ENCODE measurements at places on chromosomes 4 and X.

GRCh38 chr4:187090401-187090800, 366.7 kb upstream of the FAT1 start:
- DNase-seq: no peak

- no peak for DNase-seq
Observed at GRCh38 chr4:77927991-77928925, 65.6 kb downstream of the MRPL1 start.

DNA sequence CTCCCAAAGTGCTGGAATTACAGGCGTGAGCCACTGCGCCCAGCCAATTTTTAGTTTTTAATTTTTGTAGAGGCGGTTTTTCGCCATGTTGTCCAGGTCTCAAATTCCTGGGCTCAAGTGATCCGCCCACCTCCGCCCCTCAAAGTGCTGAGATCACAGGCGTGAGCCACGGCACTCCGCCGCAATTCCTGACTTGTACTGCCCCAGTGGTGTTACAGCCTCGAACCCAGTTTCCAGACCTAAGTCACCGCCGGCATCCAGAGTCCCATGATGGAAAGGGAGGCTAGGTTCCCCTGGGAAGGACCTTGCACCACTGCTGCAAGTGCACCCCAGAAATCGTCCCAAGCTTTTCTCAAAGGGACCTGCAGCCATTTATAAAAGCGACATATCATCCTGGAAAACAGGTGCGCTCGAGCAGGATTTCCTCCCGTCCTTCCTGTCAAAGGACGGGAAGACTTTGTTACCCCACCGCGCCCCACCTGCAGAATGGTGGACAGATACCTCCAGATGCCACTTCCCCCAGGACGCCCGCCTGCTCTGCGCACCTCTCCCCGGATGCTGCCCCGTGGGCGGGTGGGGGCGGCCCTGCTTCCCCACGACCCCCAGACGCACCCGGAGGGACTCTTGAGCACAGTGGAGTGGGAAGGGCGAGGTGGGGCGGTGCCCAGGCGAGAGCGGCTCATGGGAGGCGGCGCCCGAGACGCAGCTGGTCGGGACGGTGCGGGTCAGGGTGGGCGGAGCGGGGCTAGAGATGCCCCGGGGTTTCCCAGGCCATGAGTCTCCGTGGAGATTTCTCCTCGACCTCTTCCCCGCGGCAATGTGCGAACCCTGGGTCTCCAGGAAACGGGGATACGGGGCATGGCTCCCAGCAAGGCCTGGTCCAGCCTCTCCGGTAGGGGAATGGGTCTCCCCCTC, 947 bp upstream of the RPL10 start:
- no peak for DNase-seq

DNA sequence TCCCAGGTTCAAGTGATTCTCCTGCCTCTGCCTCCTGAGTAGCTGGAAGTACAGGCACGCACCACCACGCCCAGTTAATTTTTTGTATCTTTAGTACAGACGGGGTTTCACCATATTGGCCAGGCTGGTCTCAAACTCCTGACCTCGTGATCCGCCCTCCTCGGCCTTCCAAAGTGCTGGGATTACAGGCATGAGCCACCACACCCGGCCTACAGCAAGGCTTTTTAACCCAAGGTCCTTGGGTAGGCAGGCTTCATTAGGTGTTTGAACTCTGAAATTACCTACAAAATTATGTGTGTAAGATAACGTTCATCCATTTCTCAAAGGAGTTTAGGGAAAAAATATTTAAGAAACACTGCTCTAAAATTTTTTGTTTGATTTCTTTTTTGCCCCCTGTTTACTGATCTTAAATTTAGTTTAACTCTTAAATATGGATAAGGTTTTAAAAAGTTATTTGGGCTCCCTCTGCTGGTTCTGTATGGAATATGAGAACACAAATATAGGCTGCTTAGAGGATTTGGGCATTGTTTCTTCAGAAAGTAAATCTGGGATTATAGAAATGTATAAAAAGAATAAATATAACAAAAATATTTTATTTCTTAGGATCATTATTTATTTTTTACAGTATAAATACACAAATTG, 92.8 kb downstream of the CBR4 start:
- no peak for DNase-seq

DNA sequence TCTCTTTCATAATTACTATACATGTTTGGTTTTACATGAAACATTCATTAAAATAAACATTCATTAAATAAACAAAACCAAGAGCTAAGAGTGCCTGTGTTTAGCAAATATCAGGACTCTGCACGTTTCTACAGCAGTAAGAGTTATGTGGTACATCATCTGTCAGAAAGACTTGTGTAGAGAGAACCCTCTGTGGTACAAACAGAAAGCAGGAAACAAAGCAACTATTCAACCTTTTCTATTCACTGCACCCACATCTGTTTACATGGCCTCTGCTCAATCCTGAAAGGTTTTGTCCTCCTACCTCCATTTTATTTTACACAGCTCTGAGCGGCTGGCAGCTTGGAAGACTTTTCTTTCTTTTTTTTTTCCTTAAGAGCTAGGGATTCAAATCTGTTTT, 90.7 kb upstream of the PCDH18 start:
- DNase-seq: no peak

DNA sequence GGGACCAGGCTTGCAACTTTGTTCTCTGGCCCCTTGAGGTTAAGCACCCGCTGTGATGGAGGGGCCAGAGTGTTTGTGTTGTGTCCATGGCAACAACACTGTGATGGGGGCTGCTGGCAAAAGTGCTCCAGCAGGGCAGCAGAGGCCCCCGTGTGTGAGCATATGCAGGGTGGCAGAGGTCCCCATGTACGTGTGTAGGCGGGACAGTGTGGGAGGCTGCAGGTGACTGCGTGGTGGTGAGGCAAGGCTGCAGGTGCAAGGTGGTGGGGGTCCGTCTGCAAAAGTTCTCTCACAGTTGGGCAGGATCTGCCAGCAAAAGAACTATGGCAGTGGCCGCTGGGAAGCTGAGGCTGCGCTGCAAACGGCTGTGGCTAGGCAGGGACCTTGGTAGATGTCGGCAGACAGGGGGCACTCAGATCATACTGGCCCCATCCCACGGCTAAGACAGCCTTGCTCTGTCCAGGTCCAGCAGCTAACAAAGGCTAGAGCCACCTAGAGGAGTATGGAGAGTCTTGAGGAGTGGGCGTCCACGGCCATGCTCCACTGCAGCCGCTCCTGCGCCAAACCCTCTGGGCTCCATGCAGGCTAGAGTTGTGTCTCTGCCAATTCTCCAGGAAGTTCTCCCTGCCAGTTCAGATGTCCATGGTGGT, 46.8 kb upstream of the PASD1 start:
- DNase-seq: no peak

GRCh38 chr4:40576651-40577480, 52.8 kb downstream of the RBM47 start:
- no peak for DNase-seq

DNA sequence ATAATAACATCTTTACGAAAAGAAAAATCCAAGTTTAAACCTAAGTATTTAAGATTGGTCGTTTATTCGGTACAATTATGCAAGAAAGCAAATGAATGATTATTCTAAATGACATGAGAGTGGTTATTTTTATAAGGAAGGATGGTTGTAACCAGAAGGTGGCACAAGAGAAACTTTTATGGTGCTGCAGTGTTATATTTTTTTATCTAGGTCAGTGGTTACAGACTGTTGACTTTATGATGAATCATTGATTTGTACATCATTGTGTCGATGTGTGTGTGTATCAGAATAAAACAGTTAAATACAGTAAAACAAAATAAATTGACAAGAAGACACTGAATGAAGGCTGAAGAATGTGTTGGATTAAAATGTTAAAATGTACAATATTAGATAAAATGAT, 9.8 kb downstream of the DCAF8L2 start:
- DNase-seq: no peak

DNA sequence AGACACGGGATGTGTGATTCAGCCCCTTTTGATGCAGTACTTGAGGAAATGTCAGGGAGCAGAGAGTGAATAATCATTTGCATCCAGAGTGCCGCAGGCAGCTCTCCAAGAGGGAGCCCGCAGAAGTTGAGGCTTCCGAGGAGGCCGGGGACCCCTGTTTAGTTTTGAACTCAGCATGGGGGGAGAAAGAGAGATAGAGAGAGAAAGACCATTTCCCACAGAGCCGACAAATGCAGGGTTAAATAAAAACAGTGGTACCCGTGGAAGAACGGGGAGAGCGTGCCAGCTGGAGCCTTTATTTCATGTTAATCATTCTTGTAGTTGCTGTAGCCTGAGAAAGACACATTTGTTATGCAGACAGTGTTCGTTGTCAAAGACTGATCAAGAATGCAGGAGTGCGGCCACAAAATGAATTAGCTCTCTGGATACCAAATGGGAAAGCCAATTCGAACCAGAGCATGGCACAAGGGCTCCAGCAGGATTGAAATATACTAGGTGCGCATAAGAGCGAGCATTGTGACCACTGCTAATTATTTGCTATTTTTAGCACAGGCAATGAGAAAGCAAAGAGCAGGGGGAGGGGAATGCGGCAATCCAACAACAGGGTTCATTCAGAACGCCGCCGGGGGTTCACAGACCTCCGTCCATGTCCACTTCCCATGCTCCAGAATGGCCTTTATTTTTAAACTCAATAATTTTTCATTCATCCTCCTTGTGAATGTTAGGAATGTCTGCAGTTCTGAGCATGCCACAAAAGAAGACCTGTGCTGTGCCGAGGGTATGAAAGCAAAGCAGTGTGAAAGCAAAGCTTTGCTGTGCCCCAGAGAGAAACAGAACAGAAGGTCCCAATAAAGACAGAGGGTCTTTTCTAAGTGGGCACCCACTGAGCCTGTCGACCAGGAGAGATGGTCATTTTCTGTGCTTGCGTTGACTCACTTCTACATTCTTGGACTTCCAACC, 243.9 kb upstream of the VCX3A start:
- DNase-seq: no peak

DNA sequence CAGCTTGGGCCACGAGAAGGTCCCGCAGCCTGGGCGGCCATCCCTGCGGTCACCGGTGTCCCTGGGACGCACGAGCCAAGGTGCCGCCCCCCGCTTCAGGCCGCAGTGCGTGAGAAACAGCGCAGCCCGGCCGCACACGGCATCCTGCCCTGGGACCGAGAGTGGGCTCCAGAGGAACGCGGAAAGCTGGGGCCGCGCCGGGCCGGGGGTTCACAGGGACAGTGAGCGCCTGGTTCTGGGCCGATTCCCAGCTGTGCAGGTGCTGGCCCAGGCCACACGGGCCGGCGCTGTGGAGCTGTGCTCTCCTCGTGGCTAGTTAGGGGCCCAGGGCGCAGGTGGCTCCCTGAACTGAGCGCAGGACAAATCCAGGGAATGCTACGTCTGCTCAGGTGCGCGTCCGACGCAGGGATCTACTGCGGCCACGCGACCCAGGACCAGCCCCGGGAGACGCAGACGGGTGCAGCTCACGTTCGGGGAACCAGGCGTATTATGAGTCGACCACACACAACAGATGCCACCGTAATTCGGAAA, 25.8 kb upstream of the GTPBP6 start:
- no peak for DNase-seq

DNA sequence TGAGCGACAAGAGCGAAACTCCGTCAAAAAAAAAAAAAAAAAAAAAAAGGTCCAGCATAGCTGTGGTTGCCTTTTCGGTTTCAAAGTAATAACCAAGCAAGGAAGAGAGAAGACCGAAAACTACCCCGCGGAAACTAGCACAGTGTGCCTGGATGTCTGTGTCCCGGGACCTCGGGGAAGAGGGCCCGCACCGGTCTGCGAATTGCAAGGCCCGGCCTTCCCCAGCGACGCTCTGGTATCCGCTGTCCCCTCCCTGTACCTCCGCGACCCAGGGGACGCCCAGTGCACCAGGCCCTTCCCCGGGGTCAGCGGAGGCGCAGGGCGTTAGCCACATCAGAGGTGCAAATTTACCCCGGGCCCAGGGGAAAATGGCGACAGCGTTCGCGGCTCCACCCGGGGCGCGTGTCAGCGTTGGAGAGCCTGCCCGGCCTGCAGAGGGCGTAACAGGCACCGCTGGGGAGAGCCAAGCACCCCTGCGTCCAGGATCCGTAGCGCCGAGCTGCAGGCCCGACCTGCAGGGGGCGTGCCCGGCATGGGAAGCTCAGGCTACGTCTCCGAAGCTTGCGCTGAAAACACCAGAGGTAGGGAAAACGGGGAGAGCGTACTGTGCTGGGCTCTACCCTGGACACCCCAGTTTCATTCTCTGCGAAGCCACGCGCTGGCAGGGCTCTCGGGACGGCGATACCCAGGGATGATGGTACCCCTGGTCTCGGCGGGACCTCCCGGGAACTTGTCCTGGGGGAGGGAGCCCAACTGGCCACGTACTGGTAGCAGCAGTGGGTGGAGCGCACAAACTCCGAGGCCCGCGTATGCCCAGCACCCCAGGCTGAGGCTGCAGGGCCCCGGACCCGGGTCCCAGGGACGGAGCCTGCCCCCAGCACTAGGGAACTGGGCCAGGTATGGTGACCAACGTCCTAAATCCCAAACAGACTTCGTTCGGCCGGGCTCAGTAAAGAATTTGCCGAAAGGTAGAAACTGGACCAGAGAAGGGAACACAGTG, 16.2 kb downstream of the NKX6-1 start:
- DNase-seq: no peak

GRCh38 chr4:24226667-24227066, 336.8 kb upstream of the PPARGC1A start:
- DNase-seq: no peak

DNA sequence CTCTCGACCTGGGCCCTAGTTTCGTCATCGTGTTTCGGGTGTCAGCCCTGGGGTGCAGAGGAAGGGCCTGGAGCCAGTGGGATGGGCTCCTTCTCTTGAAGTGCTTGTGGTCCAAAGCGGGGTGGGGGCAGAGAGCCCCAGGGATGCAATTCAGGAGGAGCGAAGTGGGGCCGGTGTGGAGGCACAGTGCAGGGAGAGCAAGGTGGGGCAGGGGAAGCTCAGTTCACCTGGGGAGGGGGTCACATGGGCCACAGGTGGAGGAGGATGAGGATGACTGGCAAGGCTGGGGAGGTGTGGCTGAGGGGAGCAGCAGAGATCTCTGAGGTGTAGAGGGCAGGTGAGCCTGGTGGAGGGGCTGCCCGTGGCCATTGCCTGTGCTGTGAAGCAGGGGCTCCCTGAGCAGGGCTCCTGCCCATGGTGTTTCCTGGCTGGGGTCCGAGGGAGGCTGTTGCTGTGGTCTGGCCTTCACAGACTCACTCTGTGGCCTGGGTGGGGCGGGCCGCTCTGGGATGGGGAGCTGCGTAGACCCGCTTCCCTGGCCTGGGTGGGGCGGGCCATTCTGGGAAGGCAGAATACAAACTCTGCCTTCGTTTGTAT, 6.9 kb downstream of the SORCS2 start:
- no peak for DNase-seq

- DNase-seq: no peak
Observed at GRCh38 chr4:78432896-78433295, 118.7 kb upstream of the ANXA3 start.

DNA sequence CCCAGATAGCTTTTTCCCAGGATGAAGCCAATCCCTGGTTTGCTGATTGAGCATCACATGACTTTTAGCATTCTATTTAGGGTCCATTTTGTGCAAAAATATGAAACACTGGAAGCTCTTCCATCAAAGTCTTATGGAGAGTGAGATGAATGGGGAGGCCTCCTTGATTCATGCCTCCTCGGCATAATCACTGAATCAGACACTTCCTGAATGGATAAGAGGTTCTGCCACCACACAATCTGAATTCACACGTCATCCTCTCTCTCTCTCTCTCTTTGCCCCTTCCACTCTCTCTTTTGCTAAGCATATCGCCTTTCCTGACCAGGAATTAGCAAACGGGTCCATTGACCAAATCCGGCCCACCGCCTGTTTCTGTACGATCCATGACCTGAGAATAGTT, 68.7 kb downstream of the CRMP1 start:
- no peak for DNase-seq
